Naive B cell (primary cell): ENCODE measurements at places on chromosomes 7 and 10. TPM values are rescaled to one million over a fixed set of nuclear protein-coding genes. Genes with fewer than 3 reads are reported as not detected.

The KLLN gene
- 0.55 TPM for polyA plus RNA-seq

The TMEM273 gene
- 1.5 TPM for polyA plus RNA-seq

The RBM20 gene
- 0.05 TPM for polyA plus RNA-seq

The PNLIPRP2 gene
- not detected for polyA plus RNA-seq

The ZNF485 gene
- polyA plus RNA-seq, result 8.3 TPM

The ZNF804B gene
- not detected for polyA plus RNA-seq

The ASB13 gene
- 5.4 TPM for polyA plus RNA-seq

DNA sequence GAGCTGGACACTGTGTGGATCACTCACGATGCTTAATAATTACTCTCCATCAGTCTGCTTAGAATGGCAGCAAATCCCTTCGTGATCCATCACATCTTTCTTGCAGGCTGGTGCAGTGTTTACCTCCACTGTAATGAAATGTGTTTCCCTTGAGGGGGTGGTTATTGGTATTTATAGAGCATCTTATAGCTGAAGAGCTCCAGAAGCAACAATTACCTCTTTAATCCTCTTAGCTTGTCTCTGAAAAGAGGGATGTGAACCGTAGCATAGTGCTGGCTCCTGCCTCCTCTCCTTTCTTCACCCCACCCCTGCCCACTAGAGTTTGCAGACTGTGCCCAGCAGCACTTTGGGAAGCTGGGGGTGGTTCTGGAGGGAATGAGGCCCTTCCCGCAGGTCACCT is 132.6 kb downstream of the CAMK1D start:
- DNase-seq, result no peak

DNA sequence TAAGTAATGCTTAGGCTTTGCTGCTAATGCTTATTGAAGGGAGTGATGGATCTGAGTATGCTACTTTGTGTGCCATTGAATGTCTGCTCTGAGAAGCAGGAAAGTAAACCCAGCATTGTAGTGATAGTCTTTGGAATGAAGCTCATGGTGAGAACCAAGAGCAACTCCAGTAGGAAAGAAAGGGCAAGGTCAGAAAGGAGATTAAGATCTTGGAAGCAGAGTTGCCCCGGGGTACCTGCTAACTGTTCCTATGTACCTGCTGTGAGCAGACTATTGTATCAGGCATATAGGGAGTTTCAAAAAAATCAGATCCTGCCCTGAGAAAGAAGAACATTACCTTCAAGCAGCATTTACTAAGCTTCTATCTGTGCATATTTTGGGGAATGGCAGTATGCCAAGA is 54.5 kb upstream of the AASS start:
- DNase-seq, result no peak

DNA sequence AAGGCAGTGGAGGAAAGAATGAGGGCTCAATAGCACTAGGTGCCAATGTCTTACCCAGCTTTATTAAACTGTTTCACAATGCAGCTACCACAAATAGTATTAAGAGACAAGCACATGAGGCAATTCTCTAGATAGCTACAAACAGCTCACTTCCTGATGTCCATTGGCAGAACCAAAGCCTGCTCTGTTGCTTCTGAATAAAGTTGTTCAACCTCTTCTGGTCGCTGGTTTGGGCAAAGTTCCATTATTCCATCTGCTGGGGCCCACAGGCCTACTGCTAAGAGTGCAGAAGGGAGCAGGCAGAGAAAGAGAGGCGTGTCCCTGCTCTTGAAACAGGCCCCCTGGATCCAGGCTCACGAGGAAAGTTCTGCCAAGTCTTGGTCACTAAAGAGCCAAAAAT is 173.9 kb downstream of the ZNF438 start:
- DNase-seq, result no peak

DNA sequence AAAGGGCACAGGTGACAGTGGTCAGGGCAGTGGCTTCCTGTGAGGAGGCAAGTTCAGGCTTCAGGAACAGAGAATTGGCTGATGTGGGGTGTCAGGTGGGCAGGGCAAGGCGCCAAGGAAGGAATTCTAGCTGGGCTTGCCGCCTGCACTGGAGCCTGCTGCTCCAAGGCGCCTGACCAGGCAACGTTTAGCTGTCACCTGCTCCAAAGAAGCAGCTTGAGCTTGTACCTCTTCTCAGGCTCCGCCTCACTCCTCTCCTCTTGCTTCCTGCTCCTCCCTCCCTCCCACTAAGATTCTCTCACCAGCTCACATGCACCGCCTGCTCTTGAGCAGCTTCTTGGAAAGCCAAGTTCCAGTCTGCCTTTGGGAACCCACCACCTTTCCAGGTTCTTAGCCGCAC is 187.4 kb upstream of the GRB10 start:
- DNase-seq, result no peak

- no peak for DNase-seq
Observed at GRCh38 chr7:6179620-6180343, 92.6 kb downstream of the CYTH3 start.

GRCh38 chr10:49152663-49153062 is 18.8 kb upstream of the FAM170B start:
- DNase-seq, result no peak

DNA sequence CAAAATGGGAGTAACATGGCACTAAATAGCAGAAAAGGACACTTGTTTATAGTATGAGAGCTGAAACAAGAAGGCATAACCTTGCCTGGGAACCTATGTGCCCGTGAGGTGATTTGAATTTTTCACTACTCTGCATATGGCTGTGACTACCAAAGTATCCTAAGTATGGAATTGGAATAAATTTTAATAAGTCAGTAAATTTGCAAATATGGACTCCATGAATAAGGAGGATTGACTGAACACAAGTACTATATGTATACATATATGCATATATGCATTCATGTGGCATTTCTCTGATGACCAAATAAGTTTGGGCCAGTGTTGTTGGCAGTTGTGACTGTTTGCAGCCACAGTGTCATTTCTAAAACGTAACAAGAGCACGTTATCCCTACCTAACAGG is 34.5 kb downstream of the PRR15 start:
- no peak for DNase-seq

DNA sequence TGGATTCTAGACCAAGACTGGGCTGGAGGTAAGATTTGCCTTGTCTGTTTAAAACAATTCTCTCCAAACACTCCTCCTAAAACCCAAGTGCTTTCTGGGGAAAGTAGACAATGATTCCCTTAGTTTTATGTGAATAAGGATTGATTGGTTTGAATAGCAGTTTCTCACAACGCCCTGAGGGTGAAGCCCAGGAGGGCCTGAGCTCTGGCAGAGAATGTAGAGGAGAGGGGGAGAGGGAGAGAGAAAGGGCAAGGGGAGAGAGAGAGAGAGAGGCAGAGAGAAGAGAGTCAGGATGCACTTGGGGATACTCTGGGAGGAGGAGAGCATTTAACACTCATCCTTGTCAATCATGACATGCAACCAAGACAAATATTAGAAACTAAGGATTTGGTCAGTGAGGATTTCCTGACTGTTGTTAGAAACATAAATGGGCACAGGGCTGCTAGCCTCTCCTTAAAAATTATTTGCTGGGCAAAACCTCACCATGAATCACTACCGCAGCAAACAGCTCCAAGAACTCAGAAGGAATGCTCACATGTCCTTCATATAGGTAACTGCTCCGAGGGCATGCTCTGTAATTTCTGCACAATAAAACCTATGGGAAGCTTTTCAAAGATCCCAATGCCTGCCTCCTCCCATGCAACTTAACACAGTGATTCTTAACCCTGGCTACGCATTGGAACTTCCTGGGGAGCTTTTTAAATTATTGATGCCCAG is 55.2 kb upstream of the RAPGEF5 start:
- DNase-seq, result no peak

- no peak for DNase-seq
Observed at GRCh38 chr7:70619130-70619529, 512.8 kb upstream of the GALNT17 start.
